ENCODE measurements at places on chromosomes 1 and 21.

- DNase-seq = no peak
These were observed 5.5 kb downstream of the ETS2 start for GRCh38 chr21:38811257-38811656.

GRCh38 chr1:47212636-47213229 lies 19.3 kb downstream of the TAL1 start:
- no peak for DNase-seq

- peak; percentile 26 for DNase-seq
These were observed 4.9 kb downstream of the WNT9A start for GRCh38 chr1:227942716-227943261.

DNA sequence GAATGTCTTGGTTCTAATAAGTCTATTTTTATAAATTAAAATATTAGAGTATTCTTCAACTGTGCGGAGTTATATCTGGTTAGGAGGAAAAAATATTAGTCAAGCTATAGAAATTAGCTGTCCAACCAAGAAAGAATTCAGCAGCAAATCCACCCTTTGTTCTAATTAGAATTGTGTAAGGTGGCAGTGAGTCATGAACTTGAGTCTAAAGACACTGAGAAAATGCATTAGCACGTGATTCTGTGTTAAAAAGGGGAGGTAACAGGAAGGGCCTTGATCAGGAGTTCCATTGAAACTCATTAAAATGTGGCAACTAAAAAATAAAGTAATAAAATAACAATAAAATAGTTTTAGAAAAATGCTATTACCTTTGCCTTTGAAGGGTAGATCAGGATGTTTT lies 398.2 kb upstream of the RGS18 start:
- DNase-seq = no peak

- DNase-seq = no peak
These were observed 61.2 kb downstream of the OLFML3 start for GRCh38 chr1:114040273-114041015.

- no peak for DNase-seq
These were observed 96.7 kb downstream of the UCK2 start for GRCh38 chr1:165924117-165924516.

DNA sequence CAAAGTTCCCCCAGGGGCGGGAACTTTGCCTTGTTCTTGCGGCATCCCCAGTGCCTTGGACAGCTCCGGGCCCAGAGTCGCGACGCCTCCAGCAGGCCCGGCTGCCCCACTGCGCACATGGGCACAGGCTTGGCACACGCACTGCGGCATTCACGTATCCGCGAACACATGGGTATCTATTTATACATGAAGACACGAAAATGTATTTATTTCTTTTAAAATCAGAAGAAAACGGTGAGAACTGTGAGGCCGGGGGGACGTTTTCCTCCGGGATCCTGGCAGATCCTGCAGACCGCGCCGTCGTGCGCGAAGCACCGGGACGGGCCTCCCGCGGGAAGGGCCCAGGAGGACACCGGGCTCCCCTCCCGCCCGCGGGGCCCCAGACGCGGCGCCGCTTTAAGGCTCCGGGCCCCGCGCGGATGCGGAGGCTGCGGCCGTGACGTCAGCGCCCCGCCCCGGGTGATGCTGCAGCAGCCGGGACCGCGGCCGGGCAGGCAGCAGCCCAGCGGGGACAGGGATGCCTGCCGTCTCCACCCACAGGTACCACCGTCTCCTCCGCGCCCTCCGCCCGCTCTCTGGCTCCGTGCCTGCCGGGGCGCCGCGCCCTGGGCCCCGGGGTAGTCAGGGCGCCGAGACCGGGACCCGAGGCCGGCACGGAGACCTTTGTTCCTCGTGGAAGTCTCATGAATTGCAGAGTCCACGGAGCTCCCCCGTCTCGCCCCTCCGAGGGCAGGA lies at the start of gene SLC45A1:
Gene SLC45A1, plus strand, starts transcription at position 468 of the 735 bp plus-strand sequence. CDS start 6,216 bp downstream, outside the sequence.
- DNase-seq = peak; percentile 72

DNA sequence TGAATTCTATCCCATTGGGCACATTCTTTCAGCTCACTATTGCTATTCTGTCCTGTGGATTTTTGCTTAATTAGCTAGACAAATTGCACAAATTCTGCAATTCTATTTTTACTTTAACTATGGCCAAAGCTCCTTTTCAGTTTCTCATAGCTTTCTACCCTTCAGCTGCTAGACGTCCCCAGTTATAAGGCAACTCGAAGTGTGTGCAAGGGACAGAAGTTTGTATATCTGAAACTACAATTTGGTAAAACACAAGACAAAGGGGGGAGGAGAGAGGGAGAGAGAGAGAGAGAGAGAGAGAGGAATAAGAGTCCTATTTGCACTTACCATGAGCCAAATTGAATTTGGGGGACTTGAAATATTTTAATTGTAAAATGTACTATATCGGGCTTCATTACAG lies 91.8 kb downstream of the SETD4 start:
- DNase-seq = no peak

DNA sequence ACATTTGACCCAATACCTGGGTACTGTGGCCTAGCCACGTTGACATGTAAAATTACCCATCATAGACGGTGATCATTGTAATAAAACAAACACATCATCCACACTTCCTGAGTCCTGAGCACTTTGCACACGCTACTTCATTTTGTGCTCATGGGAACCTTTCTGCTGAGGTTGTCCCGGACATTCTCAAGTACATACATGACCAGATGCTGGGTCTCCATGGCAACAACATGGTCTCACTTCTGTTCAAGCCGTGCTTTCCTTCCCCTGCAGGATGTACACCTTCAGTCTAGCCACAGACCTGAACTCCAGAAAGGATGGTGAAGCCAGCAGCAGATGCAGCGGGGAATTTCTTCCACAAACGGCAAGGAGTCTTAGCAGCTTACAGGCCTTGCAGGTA lies 22.7 kb downstream of the UBASH3A start:
- DNase-seq = no peak

- no peak for DNase-seq
These were observed 52.7 kb upstream of the TTC34 start for GRCh38 chr1:2854151-2854550.

DNA sequence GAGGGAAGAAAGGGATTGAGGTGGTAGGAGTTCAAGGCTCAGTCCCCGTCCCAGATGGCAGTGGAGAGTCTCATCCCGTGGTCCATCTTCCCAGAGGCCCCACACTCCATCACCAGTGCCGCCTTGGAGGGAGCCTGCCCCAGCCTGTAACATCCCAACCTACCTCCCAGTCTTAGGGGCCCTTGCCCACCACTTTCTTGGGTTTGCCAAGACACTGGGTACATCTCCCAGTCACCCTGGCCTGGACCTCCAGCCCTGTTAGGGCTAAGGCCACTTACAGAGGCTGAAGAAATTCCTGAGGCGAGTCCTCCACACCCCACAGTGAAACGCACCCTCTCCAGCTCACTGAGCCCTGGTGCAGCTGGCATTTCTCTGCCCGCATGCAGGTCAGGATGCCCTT lies 3.3 kb downstream of the TMEM200B start:
- no peak for DNase-seq

DNA sequence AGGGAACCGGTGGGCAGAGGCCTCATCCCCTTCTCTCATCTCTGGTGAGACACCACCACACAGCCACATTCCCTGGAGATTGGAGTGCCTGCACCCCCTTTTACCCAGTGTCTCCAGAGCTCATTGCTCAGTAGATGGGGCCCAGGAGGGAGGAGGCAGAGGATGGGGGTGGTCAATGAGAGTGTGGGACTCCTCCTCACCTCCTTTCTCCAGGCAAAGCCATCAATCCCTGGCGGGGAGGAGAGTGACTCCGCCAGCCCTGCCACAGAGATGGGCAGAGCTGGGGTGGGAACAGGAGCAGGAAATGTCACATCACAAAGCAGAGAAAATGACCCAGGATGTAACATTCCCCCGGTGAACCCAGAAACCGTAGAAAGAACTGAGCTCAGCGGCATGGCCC lies 117.2 kb downstream of the MATN1 start:
- DNase-seq = no peak

- no peak for DNase-seq
These were observed 316.5 kb upstream of the USP24 start for GRCh38 chr1:55531644-55532043.

DNA sequence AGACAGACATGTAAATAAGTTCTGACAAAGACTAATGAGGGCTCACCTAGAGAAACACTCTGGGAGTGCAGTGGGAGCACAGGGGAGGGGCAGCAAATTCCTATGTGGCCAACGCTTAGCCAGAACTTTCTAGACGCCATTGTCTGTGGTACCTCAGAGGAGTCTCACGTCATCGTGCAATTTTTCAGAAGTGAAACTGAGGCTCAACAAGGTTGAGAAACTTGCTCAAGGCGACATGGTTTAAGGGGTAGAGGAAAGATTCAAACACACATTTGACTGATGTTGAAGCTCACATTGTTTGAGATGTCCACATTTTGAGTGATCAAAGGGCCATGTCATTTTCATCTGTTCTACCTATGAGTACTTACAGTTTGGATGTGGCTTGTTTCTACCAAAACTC lies 152.6 kb upstream of the LMO4 start:
- no peak for DNase-seq

GRCh38 chr1:67431869-67432578 lies 1.8 kb upstream of the SERBP1 start:
- no peak for DNase-seq

GRCh38 chr1:208581209-208581608 lies 337.0 kb upstream of the PLXNA2 start:
- DNase-seq = no peak

- no peak for DNase-seq
These were observed 15.4 kb upstream of the WASF2 start for GRCh38 chr1:27505420-27505680.
